Stimulated activated CD8-positive, alpha-beta memory T cell treated with anti-CD3 and anti-CD28 coated beads, Interleukin-15, amount 100 ng/mL, for 4 hours (primary cell): ENCODE measurements at places on chromosomes 3 and 15.

DNA sequence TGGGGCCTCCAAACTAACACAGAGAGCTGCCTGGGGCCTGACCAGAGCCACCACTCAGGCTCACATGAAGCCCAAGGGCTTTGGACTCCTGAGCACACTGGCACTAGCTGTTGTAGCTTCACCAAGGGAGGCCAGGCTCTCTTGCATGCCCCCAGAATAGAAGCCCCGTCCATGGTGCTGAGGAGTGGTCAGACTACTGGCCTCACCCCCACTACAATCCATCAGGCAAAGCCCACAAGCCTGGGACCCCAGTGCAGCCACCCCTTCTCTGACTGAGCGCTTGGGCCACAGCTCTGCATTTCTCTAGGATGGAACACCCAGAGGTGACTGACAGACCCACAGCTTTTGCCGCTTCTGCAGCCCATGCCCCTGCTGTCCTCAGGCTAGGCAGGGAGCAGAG, 180.8 kb downstream of the PYDC2 start:
- no peak for DNase-seq

- no peak for DNase-seq
Measured at GRCh38 chr3:45272828-45273470, 46.9 kb upstream of the TMEM158 start.

- DNase-seq: no peak
Measured at GRCh38 chr3:49469037-49469935, 781 bp upstream of the DAG1 start.

GRCh38 chr15:24861014-24861690, 93.6 kb upstream of the SNRPN start:
- no peak for DNase-seq

GRCh38 chr3:120763601-120764000, 21.1 kb downstream of the GTF2E1 start:
- DNase-seq: no peak

GRCh38 chr15:72361176-72361575, 14.6 kb downstream of the HEXA start:
- DNase-seq: no peak

DNA sequence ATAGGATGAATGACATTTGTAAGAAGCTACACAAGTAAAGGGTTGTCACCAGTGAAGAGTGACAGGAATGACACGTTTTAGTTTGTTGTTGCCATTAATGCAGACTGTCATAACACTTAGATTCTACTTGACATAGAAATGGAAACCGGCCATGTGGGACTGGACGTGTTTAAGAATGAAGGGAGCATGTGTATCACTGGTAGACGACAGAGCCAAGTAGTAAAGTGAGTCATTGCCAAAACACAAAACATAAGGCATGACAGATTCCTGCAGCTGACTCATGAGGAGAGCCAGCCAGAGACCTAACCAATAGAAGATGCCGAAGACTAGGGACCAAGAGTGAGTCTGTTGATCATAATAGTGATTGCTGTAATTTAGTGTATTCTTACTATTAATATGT, 106.2 kb upstream of the PLAAT1 start:
- DNase-seq: no peak

GRCh38 chr3:132284781-132285619, 32.2 kb upstream of the ACP3 start:
- no peak for DNase-seq

DNA sequence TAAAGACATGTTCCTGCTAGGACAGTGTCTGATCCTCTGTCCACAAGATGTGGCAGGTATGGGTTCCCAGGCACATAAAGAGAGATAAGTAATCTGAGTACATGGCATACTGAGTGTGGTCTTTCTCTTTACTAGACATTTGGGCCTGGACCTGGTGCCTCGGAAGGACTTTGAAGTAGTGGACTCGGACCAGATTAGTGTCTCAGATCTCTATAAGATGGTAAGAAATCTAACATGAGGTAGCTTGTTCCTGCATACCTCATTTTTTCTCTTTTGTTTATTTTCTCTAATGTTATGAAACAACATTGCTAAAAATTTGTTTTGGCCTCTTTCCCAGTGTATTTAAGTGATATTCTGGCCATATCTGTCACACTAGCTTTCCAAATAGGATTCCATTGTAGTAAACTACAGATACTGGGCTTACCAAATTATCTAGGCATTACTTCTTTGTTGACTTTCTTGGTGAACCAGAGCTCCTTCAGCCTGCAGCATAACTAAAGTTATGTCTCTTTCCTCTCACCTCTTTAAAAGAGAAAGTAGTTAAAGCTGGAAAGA, 309.8 kb upstream of the MANF start:
- DNase-seq: no peak

DNA sequence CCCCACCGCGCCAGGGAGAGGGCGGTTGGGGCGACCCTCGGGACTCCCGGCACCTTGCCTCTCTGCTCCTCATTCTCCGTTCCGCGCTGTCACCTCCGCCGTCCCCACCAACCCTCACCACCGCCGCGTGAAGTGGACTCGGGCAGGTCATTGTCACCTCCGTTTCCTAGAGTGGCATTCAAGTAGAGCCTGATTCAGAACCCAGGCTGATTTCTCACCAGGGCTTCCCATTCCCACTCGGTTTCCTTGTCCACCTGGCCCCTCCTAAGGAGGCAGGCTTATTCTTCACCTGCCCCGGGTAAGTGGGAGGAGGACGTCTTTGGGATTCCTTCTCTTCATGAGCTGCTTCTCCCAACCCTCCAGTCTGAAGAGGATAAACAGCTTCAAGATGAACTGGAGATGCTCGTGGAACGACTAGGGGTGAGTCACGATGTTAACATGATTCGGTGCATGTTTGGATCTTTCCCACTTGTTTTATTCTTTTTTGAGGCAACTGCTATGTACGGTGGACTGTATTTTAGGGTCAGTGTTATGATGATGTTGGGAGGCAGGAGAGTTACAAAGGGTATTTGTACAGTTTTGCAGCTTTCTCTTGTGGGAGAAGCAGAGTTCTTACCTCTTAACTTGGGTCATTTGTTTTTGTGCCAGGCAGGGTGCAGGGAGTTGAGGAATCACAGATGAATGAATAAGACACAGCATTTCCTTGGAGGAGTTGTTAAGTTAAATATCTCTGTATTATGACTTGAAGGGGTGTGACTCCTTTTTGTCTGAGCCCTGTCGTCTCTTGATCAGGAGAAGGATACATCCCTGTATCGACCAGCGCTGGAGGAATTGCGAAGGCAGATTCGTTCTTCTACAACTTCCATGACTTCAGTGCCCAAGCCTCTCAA, 692 bp downstream of the PSMD2 start:
- no peak for DNase-seq

DNA sequence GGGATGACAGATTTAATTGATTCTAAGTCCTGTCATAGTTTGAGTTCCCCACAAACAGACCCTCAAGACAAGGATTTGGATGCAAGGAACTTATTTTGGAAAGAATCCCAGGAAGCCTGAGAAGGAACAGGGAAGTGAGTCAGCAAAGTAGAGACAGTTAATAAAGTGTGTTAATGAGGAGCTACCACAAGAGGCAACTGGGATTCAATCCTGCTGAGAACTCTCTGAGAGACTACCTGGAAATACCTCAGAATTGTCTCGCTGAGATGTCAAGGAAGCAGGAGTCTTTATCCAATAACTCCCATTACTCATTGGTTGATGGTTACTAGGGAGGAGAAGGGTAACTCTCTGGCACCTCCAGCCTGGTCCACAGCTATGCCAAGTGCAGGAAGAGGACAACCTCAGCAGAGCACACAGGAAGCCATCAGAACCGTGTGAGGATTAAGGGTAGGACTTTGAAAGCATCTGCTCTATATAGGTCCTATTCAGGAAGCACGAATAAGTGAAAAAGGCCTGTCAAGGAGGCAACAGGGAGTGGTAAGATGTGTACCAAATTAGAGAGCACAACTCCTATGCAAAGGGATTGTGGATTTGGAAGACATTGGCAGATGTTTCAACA, 311.1 kb upstream of the KCNH8 start:
- DNase-seq: no peak

GRCh38 chr3:69178838-69179739, 56.7 kb upstream of the LMOD3 start:
- no peak for DNase-seq

- no peak for DNase-seq
Measured at GRCh38 chr3:104628185-104628789, 738.4 kb upstream of the ALCAM start.

GRCh38 chr3:116669576-116669975, 40.0 kb upstream of the TUSC7 start:
- DNase-seq: no peak

GRCh38 chr3:139587797-139588196, 48.3 kb upstream of the RBP1 start:
- no peak for DNase-seq

GRCh38 chr3:106829206-106829605, 548.0 kb upstream of the CCDC54 start:
- no peak for DNase-seq

DNA sequence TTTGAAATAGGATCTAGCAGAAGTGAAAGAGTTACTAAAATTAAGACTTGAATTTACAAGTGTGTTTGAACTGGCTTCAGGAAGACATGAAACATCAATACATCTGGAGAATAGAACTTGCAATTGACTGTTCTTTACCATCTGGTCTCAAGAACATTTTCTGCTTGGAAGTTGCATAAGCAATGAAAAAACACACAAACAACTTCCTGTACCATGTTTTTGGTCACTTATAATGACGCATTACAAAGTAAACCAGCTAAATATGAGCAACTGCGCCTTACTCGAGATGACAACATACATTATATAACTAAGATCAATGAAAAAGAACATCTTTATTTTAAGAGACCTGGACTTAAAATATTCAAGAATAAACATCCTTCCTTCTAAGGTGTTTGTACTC, 112.5 kb downstream of the TIGIT start:
- no peak for DNase-seq

GRCh38 chr15:71290881-71291635, 175.8 kb downstream of the THSD4 start:
- no peak for DNase-seq

GRCh38 chr3:150225986-150226385, 182.1 kb upstream of the TSC22D2 start:
- DNase-seq: no peak

DNA sequence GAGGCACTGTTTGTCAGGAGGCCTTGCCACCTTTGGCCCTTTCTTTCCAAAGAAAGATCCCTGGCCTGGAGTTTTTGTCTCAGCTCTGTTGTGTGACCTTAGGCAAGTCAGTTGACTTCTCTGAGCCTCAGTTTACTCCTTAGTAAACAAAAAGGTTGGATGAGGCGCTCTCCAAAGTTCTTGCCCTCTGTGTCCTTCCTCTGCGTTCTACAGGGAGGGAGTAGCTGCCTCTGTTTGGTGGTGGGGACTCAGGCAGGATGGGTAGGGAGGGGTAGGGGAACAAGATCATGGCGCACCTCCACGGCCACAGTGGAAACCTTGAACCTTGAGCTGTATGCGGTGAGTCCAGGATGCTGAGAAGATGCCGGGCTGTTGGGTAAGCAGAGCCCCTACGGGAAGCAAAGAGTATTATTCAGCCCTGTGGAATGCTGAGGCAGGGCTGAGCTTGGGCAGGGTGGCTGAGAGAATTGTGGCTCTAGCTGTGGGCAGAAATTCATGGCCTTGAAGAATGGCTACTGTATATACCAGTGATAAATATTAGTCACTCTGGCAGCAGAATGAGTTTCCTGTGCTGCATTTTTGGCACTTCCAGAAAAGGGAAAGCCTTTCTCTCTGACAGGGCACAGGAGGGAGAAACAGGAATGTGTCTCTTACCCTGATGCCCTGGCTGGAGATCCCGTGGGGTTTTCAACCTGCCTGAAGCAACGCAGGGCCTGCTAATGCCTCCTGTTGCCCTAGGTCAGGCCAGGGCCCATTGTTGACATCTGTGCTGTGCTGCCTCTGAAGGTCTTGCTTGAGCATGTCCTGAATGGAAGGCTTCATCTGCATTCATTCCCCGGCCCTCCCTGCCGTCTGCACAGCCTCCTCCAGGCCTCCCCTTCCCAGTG, 39.9 kb downstream of the SMAD3 start:
- no peak for DNase-seq

- DNase-seq: no peak
Measured at GRCh38 chr15:59196416-59196815, 10.2 kb upstream of the LDHAL6B start.

GRCh38 chr3:2595486-2595885, 496.8 kb downstream of the CNTN4 start:
- no peak for DNase-seq

DNA sequence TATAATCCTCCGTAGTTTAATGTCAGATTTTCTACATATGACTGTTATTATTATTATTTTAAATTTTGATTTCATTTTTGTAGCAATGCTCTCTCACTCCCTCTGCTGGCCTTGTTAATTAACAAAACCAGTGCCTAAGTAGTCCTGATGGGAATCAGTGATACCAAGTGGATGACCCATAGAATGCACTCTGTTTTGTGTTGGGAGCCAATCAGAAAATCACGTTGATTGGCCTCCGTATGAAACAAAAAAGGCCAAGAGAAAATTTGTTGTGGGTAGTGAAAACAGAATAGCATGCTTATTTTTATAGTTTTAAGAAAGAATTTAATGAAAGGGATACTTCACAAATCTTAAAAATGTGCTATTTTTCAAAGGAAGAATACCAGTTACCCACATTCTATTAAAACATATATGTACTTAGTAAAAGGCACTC, 34.4 kb upstream of the MEIS2 start:
- no peak for DNase-seq

- DNase-seq: no peak
Measured at GRCh38 chr3:115958526-115958925, 335.2 kb downstream of the GAP43 start.

GRCh38 chr15:66221126-66221525, 32.4 kb downstream of the MEGF11 start:
- no peak for DNase-seq

DNA sequence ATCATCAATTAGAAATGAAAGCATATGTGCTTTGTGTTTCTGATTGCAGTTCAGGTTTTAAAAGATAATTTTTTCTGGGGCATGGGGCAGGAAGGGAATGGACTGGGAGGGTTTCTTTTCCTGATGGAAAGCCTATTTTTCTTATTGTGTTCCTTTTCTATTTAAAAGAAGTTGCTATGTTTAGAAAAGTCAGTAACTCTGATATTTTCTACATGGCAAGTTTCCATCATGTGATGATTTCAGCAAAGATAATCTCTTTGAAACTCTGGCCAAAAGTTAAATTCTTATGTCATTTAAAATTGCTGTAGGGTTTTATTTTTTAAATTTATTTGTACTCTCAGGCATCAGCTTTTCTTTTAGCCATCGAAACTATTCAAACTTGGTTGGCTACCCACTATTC, 601.2 kb downstream of the FOXP1 start:
- DNase-seq: no peak

GRCh38 chr3:4071481-4072184, 231.5 kb upstream of the SETMAR start:
- DNase-seq: no peak

DNA sequence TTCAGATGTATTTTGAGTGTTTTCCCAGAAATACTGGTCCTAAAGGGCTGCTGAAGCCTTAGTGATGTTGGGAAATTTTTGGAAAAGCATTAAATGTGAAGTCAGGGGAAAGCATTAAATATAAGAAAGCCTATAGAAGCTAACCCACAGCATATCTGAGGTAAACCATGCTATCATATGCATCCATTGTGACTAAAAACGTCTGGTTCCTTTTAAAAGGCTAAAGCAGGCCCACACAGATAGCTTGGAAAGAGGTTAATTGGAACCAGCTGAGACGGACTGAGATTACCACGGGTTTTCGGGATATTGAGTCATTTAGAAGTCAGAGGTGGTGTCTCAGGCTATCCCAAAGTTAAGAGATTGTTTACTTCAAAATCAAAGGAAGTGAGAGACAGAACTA, 78.2 kb downstream of the CYP19A1 start:
- DNase-seq: no peak
